ENCODE measurements at places on chromosomes 3 and 15.

DNA sequence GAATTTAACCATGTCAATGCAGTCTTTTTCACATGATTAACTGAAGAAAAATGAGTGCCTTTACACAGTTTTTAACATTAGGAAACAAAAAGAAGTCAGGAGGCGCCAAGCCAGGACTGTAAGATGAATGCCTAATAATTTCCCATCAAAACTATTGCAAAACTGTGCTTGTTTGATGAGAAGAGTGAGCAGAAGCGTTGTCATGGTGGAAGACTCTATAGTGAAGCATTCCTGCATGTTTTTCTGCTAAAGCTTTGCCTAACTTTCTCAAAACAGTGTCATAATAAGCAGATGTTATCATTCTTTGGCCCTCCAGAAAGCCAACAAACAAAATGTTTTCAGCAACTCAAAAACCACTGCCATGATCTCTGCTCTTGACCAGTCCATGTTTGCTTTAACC lies 156.8 kb upstream of the CDIN1 start:
- no peak for DNase-seq

GRCh38 chr3:58154626-58155449 lies 55.9 kb downstream of the DNASE1L3 start:
- DNase-seq = no peak

- DNase-seq = no peak
These were observed 141.0 kb downstream of the NSMCE3 start for GRCh38 chr15:29128671-29129070.

GRCh38 chr15:77840991-77841775 lies 208.5 kb upstream of the LINGO1 start:
- no peak for DNase-seq

DNA sequence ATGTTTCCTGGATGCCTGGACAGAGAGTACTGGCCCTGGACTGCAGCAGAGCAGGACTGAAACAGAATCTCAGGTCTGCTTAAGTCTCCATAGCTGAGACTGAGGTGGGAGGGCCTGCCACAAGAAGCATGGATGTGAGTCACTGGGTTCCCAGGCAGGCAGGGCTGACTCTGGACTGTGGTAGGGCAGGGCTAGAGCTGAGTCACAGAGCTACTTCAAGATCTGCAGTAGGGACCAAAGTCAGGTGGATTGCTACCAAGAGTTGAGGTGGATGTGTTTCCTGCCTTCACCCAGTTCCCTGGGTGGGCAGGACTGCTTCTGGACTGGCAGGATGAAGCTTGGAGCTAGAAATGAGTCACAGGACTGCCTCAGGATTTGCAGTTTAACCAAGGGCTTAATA lies 282.9 kb downstream of the AGBL1 start:
- DNase-seq = no peak

- DNase-seq = no peak
These were observed 38.2 kb downstream of the MB21D2 start for GRCh38 chr3:192879346-192880031.
